ENCODE measurements at places on chromosomes 5 and 9.

DNA sequence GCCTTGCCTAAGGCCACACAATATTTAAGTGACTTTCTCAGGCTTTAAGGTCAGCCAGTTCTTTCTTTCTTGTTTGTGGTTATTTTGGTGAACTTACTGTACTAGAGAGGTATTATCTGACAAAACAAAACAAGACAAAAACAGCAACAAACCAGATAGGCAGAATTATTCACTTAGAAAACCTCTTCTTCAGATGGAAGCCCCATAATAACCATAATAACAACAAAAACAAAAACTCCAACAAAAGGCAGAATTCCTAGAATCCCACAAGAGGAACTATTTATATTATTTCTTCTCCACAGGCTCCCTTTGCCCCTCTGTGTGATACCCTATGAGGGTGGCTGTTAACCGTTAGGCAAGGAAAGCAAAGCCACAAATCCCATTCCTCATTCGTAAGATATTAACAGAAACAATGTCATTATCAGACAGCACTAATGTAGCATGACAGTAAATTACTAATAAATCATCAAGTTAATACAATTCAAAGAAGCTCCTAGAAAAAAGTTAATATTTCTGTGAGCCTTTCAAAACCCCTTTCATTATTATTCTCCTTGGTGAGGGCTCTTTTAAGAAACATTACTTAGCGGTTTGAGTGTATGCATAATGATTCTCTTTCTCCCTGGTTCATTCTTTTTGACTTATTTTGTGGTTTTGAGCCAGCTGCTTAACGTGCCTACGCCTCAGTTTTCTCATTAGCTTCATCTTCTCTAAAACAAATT lies 274.9 kb downstream of the EFNA5 start:
- DNase-seq = no peak

- DNase-seq = no peak
Measured at GRCh38 chr9:1173993-1174392, 123.8 kb downstream of the DMRT2 start.

DNA sequence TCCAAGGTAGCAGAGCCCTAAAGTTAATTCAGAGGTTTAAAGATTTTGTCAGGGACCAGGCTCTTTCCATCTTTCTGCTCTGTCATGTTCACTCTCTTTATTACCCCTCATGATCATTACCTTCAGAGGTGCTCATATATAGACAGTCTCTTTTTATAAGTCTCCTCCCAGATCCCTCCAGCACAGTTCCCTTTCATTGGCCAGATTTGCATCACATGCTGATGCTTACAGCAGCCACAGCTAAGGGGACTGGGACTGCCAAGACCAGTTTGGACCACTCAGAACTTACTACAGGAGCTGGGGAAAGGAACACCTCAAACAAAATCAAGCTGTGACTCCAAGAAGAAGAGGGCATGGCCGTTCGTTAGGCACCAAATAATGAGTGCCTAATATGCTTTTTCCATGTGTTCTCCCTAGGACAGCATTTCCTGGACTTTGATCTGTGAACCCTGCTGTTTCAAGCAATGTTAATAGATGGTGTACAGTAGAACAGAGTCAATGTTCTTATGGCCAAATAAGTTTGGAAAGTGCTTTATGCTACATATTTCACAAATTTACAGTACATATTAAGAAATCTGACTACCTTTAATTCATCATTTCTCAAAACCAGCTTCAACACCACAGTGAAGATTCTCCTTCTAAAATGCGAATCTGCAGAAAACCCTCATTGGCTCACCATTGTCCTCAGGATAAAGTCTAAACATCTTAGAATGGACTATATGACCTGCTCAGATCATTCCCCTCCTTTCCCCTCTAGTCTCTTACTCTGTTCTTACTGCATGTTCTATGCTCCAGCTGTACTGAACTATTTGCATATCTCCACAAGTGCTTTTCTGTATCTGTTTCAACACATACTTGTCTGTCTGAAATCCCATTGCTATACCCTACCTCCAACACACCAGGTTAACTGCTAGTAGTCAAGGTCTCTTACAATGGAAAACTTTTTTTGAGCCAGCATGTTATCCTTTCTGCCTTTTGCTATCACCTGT lies 3.4 kb downstream of the C5orf58 start:
- DNase-seq = no peak

DNA sequence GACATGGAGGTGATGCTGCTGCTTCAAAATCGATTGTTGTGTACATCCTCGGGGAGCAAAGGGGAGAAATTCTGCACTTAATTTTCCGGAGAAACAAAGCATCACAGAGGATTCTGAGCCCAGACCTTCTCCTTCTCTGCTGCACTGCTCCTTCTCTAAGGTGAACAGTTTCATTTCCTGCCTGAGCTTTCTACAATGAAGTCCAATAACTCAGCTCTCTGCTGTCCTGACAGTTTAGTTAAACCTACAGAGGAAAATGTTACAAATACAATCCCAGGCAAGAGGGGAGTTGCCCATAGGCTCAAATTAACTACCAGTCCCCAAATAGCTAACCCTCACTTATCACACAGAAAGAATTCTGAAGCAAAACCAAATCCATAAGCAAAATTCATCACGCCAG lies 206.3 kb downstream of the EFNA5 start:
- no peak for DNase-seq

DNA sequence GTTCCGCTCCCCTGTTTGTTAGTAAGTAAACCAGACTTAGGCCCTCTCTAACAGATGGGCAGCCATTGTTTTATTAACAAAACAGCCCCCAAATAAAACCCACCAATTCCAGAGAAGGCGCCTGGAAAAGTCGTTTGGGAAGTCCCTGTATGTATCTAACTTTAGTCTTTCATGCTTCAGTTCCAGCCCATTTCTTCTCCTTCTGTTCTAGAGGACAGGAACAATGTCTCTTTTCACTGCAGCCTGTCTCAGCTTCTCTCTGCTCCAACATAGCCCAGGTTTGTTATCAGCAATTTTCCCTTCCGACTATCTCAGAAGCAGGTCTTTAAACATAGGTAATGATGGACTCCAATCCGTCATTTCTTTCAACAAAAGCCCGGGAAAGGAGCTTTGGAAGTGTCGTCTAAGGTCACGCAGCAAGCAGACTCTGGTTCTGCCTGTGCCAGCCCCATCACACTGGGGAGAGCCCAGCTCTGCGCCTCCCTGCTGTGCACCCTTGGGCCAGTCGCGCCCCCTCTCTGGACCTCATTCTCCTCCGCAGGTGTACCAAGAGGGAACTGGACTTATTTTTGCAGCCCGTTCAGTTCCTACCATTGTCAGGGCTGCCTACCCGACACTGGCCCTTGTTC lies 9.6 kb upstream of the AKNA start:
- DNase-seq = no peak

- no peak for DNase-seq
Measured at GRCh38 chr5:117877731-117878130, 1110.6 kb downstream of the DTWD2 start.

DNA sequence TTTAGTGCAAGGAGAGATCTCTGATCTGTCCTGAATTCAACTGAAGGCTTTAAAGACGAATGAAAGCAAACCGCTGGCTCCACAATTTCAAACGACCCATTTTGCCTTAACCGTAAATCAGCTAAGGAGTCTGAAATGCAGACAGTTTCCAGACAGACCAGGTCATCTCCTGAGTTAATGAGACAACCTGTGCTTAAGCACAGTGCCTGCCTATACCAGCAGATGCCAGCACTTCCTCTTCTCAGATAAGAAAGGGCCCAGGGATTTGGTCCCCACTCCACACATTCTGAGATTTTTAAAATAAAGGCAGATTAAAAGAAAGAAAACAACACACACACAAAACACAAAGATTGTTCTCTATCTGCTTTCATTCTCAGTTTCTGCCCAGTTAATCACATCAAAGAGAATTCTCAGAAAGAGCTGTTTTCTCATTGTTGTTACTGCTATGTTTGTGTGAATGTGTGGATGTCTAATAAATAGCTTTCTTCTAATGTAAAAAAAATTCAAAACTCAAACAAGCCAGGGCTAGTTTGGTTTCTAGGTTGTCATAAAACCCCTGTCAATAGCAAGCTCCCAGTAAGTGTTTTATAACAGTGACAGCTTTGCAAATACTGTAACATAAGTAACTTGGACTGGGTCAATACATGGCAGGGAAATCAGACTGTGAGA lies 157.7 kb upstream of the SLC24A2 start:
- no peak for DNase-seq

GRCh38 chr5:88847420-88847819 lies 35.6 kb downstream of the MEF2C start:
- DNase-seq = no peak

DNA sequence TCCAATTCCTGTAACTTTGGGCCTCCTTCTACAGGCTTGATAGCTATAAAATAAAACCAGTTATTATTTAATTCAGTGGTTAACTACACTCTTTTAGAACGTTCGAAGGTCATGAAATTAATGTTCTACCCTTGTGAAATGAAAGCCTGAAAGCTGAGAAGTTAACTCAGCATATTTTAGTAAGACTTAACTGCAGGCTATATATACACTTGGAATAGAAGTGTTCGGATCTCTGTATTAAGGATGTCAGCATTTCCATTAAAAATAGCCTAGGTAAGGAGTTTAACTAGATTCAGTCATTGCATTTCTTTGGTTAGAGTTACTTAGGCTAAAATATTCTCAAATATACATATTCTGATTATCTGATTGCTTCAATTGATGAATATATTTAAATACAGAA lies 229.2 kb downstream of the MRPS30 start:
- DNase-seq = no peak

DNA sequence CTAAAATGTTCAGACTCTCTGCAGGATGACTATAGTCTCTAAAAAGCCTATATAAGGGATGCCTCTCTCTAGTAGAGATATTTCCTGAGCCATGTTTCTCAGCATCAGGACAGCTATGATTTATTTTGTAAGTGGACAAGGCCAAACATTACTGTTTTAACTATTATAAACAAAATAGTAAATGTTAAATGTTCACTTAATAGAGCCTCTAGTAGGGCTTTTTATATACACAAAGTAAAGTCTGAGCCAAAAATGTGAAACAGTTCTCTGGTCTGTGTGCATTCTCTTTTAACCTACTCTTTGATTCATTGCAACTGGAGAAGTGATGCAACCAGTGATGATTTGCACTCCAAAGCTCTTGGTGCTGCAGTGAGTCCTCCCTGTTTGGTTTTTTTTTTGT lies 220.5 kb downstream of the GDNF start:
- DNase-seq = no peak

DNA sequence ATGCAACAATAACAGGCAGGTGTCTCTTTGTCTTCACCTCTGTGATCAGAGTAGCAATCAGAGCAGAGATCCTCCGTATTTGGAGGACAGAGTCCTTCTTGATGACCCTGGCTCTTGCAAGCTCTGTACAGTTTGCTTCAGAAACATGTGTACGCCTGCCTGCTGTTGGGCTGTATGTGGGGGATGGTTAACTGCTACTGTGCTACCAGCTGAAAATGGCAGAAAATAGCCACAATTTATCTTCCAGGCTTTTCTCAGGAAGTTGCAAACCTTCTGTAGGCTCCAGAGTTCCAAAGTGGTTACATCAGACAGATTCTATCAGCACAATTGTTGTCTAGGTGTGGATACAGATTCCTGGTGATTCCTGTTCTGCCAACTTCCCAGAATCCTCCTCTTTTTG lies 35.5 kb downstream of the DDX46 start:
- DNase-seq = no peak

- no peak for DNase-seq
Measured at GRCh38 chr5:167945542-167946384, 345.7 kb upstream of the WWC1 start.

- DNase-seq = no peak
Measured at GRCh38 chr9:90987566-90987965, 185.9 kb downstream of the SYK start.

DNA sequence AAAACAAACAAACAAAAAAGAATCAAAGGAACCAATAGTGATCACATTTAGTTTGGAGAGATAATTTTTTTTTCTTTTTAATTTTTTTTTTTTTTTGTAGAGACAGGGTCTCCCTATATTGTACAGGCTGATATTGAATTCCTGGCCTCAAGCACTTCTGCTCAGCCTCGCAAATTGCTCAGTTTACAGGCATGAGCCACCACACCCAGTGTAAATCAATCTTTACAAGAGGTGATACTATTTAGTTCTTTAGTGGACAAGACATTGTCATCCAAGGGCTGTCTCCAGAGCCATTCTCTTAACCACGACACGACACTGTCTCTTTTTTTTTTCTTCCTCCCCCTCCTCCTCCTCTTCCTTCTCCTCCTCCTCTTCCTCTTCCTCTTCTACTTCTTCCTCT lies 29.6 kb downstream of the ERAP2 start:
- DNase-seq = no peak

- DNase-seq = peak; percentile 57
Measured at GRCh38 chr9:33458444-33458843, 11.1 kb upstream of the AQP3 start.

DNA sequence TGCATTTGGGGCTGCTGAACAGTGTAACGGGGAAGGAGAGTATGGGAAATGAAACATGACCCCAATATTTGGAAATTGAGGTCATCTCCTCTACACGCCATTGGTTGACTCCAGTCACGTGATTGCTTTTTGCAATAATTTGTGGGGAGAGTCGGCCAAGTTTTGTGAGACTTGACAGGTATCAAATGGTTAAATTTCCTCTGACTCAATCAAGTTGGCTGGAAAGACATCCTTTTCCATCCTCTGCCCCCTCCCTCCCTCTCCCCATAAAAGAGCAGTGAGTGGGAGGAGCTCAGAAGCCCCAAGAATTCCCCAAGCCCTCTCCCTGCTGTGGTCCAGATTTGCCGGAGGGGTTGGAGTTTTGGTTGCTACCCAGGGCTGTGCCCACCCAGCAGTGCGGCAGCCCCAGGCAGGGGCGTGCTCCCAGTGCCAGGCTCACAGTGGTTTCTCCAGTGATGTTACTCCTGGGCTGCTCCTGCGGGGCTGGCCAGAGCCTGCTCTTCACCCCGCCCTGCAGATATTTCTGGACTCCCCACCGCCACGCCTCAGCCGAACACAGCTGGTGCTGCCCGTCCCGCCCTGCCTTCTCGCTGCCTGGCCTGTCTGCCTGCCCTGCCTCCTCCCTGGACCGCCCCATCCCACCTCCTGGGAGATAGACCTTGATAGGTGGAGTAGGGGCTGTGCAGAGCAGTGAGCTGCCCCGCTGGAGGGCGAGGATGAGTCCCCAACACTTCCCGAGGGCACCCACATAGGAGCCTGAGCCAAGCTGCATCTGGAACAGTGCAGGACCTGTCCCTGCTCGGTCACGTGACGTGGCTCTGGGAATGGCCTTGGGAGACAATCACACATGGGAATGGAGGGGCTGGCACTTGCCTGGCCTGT lies 3.4 kb downstream of the COL5A1 start:
- DNase-seq = no peak

DNA sequence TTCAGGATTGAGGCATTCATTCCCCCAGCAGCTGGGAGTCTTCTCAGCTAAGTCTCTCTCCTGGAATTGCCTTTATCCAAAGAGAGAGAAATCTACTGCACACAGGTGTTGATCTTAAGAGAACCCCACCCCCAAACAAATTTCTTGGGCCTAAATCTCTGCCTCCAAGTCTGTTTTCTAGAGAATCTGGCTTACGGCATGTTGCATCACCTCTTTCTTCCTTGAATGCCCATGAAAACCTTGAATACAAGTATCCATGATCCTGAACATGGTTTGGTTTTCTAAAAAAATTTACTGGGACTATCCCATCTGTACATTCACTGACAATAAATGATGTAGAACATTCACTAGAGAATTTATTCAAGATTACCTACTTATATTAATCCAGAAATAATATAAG lies 401.6 kb downstream of the PDE4D start:
- DNase-seq = no peak

GRCh38 chr9:93600504-93600903 lies 24.1 kb downstream of the PHF2 start:
- DNase-seq = no peak

All from 8988T (cell line).